ENCODE measurements at places on chromosomes 3 and 15. TPM values are rescaled to one million over a fixed set of nuclear protein-coding genes. Genes with fewer than 3 reads are reported as not detected.

Gene ARPC4
- total RNA-seq: 73.9 TPM

Gene CADPS
- total RNA-seq: not detected

Gene ABHD17C
- 2.9 TPM for total RNA-seq

Gene GPR149
- not detected for total RNA-seq

Gene MAGEL2
- not detected for total RNA-seq

Gene CLDN18
- total RNA-seq: not detected

Gene GOLGA8J
- not detected for total RNA-seq

DNA sequence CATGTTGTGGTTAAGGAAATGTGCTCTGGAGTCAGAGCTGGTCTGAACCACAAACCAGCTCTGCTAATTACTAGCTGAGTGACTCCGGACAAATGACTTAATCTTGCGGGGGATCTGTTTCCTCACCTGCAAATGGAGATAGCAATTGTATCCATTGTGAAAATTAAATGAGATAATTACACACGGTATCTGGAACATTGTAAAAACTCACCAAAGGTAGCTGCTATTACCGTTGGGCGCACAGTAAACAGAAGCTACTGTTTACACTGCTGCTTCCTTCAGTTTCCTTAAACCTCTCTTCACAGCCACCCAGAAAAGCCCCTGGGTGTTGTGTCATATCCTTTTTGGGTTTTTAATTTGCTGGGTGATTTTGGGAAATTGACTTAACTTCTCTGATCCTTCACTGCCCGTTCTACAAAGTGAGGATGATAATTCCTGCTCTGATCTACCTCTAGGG is 107.8 kb downstream of the MEGF11 start:
- no peak for DNase-seq
- no peak overlapping the region for H3K27ac ChIP-seq
- H3K4me3 ChIP-seq: no peak overlapping the region
- H3K4me1 ChIP-seq: no peaks in the 10 kb centered on the region

DNA sequence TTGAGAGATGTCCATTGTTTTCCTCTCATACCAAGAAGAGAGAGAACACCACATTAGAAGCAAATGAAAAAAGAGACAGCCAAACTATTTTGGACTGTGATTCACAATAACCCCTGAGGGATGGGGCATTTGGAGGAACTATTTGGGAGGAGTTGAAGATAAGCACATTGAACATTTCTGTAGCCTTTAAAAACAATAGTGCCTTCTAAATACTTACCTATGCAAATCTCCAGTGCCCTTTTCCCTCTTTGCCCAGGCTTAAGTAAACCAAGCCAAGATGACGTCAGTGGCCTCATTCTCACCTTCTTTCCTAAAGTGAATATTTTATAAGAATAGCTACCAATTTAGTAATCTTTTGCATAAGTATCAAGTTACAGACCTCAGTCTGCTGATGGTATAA is 89.7 kb upstream of the COL8A1 start:
- no peak for DNase-seq
- H3K4me3 ChIP-seq: no peak overlapping the region
- H3K4me1 ChIP-seq: no peaks in the 10 kb centered on the region
- H3K27me3 ChIP-seq: no peaks in the 10 kb centered on the region
- H3K27ac ChIP-seq: no peak overlapping the region

- H3K27me3 ChIP-seq: no peaks in the 10 kb centered on the region
- H3K36me3 ChIP-seq: no peaks in the 10 kb centered on the region
- H3K27ac ChIP-seq: no peak overlapping the region
- DNase-seq: no peak
Measured at GRCh38 chr3:178002113-178002512, 534.1 kb upstream of the KCNMB2 start.

GRCh38 chr15:93179072-93179471 is 90.1 kb upstream of the RGMA start:
- H3K27ac ChIP-seq: no peak overlapping the region
- no peaks in the 10 kb centered on the region for H3K4me1 ChIP-seq
- H3K27me3 ChIP-seq: peaks cover 14% of the 10 kb centered on the region
- no peaks in the 10 kb centered on the region for H3K36me3 ChIP-seq
- H3K4me3 ChIP-seq: no peak overlapping the region

- H3K36me3 ChIP-seq: no peaks in the 10 kb centered on the region
- no peaks in the 10 kb centered on the region for H3K4me1 ChIP-seq
- H3K27me3 ChIP-seq: no peaks in the 10 kb centered on the region
- no peak for DNase-seq
- H3K27ac ChIP-seq: no peak overlapping the region
- H3K4me3 ChIP-seq: no peak overlapping the region
Measured at GRCh38 chr3:167409611-167410010, 29.5 kb upstream of the ZBBX start.

DNA sequence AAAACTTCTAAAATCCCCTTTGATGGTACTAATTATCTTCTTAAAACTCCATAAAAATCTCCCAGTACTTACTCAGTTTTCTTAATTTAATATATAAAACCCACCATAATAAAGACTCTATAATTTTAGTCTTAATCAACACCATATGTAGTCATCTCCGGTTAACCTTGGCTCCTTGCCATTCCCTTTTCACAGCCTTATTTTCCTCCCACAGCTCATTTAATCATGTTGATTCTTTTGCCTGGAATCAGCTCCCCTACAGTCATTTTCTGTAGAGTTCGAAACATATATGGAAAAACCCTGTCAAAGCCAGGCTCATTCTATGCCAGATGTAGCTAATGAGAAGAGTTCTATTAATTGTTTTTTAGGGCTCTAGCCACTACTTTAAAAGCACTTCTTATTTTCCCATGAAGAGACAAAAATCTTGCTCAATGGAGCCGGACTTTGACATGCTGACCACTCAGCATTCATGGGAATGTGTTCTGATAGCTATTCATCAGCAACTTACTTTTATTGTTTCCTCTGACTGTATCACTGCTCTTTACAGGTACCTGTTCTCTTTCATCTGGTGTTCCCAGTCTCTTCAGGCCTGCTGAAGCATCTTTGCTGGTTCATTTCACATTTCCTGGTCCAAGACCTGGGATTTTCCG is 573.4 kb downstream of the NAALADL2 start:
- no peaks in the 10 kb centered on the region for H3K36me3 ChIP-seq
- DNase-seq: no peak
- H3K4me3 ChIP-seq: no peak overlapping the region
- H3K27me3 ChIP-seq: no peaks in the 10 kb centered on the region
- H3K4me1 ChIP-seq: no peaks in the 10 kb centered on the region

DNA sequence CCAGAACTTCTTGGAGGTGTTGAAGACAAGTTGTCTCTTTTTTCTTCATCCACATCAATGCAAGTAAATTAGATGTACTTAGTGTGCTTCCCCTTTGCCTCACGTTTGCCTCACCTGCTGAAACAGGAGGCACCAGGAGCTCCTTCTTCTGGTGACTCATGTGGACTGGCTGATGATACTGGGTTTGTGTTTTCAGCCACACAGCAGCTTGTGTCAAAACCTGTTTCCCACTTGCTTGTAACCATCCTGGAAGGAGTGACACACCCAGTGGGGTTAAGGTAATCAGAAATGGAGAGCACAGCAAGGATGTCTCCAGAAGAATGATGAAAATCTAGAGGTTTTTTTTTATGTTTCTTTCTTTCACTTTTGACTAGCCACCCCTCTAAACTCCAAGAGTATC is 143.3 kb upstream of the RBMS3 start:
- H3K4me3 ChIP-seq: no peak overlapping the region
- no peak overlapping the region for H3K27ac ChIP-seq
- H3K4me1 ChIP-seq: no peaks in the 10 kb centered on the region
- no peak for DNase-seq
- H3K36me3 ChIP-seq: no peaks in the 10 kb centered on the region

DNA sequence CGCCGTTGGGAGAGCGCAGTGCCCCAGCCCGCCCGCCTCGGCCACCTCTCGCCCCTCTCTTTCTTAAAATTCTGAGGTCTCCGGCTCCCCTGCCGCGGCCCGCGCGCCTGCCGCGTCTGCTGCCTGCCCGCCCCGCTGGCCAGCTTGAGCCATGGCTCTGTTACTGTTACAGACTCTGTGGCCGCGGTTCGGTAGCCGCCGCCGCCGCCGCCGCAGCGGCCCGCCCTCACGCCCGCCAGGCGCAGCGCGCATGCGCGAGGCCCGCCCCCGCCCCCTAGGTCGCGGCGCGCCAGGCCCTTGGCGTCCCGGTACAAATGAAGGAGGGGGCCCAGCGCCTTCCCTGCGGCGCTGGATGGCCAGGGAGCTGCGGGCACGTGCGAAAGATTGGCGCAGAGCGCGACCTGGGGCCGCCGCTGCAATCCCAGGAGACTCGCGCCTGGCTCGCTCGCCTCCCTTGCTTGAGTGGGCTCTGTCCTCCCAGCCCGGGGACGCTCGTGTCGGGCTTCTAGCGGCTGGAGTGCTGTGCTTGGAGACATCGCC is at the start of gene ONECUT1:
Gene ONECUT1, minus strand, starts transcription at position 168 of the 540 bp plus-strand sequence. CDS start 452 bp downstream, outside the sequence.
- H3K36me3 ChIP-seq: no peaks in the 10 kb centered on the region
- H3K4me3 ChIP-seq: peak within 1 kb of the TSS; percentile 80
- DNase-seq: peak; percentile 37
- H3K27me3 ChIP-seq: peaks cover 21% of the 10 kb centered on the region

DNA sequence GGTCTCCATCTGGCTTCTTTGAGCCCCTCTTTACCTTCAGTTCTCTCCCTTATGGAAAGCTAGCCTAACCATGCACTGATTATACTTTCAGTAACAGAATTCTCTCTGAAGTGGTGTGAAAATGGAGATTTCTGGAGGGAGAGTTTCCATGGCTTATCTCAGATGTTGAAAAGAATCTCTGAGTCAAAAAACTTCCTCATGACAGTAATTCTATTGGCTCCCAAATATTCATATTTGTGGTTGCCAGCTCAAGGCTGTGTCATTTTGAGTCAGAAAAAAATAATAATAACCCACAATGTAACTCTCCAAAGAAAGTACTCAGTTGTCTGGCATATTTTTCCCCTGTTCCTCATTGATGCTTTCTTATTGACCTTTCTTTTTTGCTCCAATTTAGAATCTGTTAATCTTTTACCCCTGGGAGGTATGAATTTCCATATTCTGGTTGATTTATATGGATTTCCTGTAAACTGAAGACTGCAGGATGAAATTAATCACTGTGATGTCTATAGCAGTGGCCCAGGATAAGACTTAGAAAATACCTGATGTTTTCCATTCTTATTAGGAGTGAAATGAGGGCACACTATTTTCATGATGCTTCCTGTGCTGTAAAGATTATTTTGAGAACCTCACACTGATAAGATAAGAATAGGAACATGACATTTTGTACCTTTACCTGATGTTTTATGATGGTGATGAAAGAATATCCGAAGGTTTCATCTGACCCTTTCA is 149.5 kb upstream of the EPHA3 start:
- DNase-seq: no peak
- H3K36me3 ChIP-seq: no peaks in the 10 kb centered on the region
- H3K27ac ChIP-seq: no peak overlapping the region
- no peaks in the 10 kb centered on the region for H3K27me3 ChIP-seq
- H3K4me1 ChIP-seq: no peaks in the 10 kb centered on the region

DNA sequence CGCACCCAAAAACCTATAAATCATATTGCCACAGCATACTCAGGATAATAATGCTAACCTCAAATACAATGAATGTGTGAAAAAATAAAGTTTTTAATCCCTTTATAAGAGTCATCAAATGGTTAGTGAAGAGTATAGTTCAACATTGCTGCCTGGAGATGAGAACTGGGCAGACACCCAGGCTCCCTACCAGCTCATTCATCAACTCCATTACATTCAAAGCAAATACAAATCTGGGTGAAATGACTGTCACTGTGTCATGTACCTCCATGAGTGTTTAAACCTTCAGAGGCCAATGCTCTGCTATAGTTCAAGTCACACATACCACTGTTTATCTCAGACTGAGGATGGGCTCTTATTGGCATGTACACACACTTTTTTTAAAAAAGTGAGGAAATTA is 167.2 kb upstream of the KCNMB2 start:
- no peak overlapping the region for H3K27ac ChIP-seq
- H3K27me3 ChIP-seq: no peaks in the 10 kb centered on the region

GRCh38 chr3:31129241-31129640 is 234.8 kb upstream of the GADL1 start:
- DNase-seq: no peak
- no peaks in the 10 kb centered on the region for H3K27me3 ChIP-seq
- no peaks in the 10 kb centered on the region for H3K36me3 ChIP-seq

- no peak for DNase-seq
- H3K27ac ChIP-seq: no peak overlapping the region
- H3K36me3 ChIP-seq: no peaks in the 10 kb centered on the region
- H3K4me1 ChIP-seq: no peaks in the 10 kb centered on the region
- no peak overlapping the region for H3K4me3 ChIP-seq
Measured at GRCh38 chr3:126896067-126896441, 86.9 kb upstream of the PLXNA1 start.

DNA sequence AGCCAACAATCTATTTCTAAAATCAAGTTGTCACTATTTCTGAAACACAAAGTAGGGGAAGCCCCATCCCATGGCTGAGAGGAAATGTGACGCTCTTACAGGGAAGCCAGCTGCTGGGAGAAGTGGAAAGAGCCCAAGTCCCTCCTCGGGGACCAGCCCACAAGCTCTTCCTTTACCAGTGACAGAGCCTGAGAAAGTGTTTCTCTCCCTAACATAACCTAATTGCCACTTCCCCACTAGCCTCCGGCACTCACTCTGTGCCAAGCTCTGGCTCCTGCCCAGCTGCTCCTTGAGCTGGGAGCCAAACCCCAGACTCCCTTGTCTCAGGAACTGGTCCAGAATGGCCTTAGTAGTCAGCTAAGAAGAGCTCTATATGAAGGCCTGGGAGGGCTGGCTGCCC is 42.9 kb downstream of the TNFAIP8L3 start:
- H3K36me3 ChIP-seq: no peaks in the 10 kb centered on the region
- no peak overlapping the region for H3K27ac ChIP-seq
- no peak for DNase-seq
- H3K4me3 ChIP-seq: no peak overlapping the region

DNA sequence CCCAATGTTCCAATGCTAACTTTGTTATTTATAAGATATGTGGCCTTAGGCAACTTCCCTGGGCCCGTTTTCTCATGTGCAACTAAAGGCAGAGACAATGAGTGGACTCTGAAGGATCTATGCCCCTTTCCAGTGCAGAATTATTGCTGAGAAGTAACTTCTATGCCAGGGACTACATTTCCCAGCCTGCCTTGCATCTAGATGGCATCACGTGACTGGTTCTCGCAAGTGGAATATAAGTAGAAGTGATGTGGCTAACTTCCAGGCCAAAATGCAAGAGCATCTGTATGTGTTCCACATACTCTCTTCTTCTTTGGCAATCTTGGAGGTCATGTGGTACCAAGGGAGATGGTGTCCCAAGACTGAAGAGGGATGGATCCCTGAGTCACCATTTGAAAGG is 674.4 kb downstream of the NTRK3 start:
- no peaks in the 10 kb centered on the region for H3K4me1 ChIP-seq
- DNase-seq: no peak
- no peaks in the 10 kb centered on the region for H3K36me3 ChIP-seq
- H3K27ac ChIP-seq: no peak overlapping the region
- H3K27me3 ChIP-seq: no peaks in the 10 kb centered on the region

Data from HepG2 (cell line).